ENCODE measurements at places on chromosomes 12 and 14.
A peak's percentile ranks its signal among the peaks of the same experiment; 100 is the strongest.

- DNase-seq, result no peak
Observed at GRCh38 chr14:67436006-67436866, 24.3 kb upstream of the PLEK2 start.

GRCh38 chr12:89183985-89184435 is 168.3 kb downstream of the DUSP6 start:
- DNase-seq, result no peak

DNA sequence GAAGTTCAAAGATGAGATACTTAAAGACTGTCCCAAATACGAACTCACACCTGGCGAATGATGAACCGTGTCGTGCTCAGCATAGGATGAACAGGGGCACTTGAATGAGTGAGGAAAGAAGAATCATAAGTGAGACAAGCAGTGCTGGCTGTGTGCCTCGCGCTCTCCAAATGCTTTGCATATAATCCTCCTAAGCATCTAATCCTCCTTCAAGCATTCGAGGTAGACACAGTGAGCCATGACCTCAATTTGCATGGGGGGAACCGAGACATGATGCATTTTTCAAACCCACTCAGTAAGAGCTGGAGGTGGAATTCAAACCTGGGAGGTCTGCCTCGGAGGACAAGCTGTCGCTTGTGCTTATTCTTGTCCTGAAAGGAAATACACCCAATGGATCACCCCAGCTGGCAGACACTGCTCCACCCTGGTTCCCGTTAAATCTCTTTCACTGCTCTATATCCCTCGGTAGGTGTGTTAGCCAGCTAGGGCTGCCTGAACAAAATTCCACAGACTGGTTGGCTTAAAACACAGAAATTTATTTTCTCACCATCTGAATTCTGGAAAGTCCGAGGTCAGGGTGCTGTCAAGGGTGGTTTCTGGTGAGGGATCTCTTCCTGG is 274.0 kb downstream of the SLC15A4 start:
- no peak for DNase-seq

DNA sequence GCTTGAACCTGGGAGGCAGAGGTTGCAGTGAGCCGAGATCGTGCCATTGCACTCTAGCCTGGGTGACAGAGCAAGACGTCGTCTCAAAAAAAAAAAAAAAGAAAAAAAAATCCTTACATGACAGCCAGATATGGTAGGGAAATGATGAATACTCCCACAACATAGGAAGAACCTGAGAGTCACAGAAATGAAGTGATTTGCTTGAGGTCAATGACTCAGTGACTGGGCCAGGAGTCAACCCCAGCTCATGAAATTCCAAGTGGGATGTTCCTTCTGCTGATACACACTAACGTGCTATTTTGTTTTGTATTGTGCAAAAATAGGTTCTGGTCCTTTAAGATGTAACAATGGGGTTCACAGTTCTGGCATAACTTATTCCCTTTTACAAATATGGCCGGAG is 9.0 kb downstream of the RHOF start:
- peak; percentile 30 for DNase-seq

DNA sequence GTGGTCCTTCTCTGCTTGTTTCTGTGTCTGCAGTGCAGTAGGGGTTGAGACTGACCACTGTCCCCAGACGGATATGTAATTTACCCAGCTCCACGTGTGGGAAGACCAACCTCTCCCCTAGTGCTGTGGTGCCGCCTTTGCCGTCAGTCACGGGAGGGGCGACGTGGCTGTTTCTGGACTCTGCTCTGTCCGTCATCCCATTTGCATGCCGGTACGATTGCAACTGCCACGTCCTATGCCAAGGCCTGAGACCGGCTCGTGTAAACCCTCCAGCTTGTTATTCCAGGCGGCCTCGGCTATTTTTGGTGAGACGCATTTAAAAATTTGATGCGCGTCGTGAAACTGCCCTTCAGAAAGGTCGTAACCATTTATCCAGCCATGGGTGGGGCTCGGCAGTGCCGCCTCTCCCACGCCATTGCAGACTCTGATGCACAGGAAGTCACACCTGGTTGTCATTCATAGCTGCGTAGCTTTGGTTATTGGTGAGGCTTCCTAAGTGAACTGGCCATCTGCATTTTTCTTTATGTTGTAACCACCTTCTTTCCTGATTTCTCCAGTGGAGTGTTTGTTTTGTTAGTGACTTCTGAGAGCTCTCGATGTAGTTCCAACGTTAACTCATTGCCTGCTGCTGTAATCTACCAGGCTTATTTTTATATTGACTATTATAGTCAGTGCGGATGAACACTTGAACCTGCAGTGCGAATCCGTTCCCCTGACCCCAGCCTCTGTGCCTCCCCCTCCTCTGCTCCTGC is 75.1 kb downstream of the ADGRD1 start:
- DNase-seq, result no peak

Data from CD4-positive, alpha-beta T cell treated with Interleukin-12 subunit alpha and Interleukin-12 subunit beta, for 1 hour (primary cell).